ENCODE measurements at places on chromosomes 3 and 15.

- DNase-seq, result no peak
These were observed 41.4 kb upstream of the IL12A start for GRCh38 chr3:159947220-159947619.

- DNase-seq, result peak; percentile 80
These were observed 735.0 kb downstream of the ROBO1 start for GRCh38 chr3:79032686-79033318.

DNA sequence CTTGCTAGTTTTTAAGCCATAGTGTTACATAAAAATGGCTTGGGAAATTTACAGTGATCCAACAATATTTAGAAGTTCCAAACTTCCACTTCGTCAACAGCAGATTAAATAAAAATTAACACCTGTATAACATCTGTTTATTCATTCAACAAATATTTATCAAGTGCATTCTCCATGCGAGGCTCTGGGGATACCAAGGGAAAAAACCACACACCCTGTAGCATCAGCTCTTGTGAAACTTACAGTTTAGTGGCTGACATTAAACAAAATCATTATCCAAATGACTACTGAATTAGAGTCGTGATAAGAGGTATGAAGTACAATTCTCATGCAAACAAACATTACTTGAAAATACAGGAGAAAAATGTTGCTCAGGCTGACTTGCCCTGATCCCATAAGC is 122.9 kb downstream of the DLG1 start:
- no peak for DNase-seq

- no peak for DNase-seq
These were observed 795.6 kb upstream of the CFAP20DC start for GRCh38 chr3:59845386-59845785.

DNA sequence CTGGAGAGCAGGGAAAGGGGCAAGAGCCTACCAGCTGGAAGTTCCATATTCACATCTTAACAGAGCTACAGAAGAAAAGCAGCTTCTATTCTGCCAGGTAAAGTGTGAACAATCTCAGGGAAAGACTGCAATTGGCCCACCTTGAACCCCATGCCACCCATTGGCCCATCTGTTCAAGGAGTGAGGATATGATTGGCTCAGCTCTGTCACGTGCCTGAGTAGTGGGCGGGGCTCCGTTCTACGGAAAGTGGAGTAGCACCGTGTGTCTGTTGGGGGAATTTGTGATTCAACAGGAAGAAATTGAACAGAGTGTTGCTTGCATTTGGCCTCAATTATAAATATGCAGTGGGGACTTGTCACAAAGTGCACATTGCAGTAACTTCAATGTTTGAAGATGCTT is 81.8 kb downstream of the MINAR1 start:
- DNase-seq, result no peak

DNA sequence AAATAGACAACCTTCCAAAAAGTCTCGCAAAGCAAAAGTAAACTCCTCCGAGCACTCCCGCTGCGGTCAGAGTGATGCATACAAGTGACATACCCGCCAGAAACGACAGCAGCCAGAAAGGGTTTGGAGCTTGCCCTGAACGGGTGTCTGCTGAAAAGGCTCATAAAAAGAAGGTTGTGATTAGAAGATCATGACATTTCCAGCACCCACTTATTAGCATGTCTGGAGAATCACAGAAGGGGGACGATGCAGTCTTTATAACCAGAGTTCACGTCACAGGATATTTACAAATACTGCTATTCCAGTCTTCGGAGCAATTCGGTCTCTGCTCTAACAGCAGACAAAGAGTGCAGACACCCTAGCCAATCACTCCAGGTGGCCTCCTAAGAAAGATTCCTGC is 59.1 kb upstream of the FRMD4B start:
- DNase-seq, result peak; percentile 63

- peak; percentile 89 for DNase-seq
These were observed 259.2 kb upstream of the CCDC54 start for GRCh38 chr3:107117922-107118536.

GRCh38 chr3:117350371-117350770 is 640.8 kb downstream of the TUSC7 start:
- DNase-seq, result no peak

DNA sequence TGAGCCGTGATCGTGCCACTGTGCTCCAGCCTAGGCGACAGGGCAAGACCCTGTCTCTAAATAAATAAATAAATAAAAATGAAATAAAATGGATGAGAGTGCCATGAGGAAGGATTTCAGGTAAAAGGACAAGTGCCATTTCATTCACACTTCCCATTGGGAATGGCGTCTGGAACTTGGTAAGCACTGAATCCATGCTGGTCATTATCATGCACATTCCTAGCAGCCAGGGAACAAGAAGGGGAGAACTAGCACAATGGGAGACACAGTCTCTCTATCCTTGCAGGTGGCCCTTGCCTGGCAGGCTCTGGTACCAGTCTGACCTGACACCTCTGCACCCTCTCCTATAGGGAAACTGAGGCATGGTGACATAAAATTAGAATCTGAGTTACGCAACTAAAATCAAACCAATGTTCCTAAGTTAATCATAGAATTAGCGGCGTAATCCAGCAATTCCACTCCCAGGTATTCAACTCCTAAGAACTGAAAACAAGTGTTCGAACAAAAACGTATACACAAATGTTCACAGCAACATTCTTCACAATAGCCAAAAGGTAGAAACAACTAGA is 70.8 kb upstream of the MFGE8 start:
- DNase-seq, result no peak

DNA sequence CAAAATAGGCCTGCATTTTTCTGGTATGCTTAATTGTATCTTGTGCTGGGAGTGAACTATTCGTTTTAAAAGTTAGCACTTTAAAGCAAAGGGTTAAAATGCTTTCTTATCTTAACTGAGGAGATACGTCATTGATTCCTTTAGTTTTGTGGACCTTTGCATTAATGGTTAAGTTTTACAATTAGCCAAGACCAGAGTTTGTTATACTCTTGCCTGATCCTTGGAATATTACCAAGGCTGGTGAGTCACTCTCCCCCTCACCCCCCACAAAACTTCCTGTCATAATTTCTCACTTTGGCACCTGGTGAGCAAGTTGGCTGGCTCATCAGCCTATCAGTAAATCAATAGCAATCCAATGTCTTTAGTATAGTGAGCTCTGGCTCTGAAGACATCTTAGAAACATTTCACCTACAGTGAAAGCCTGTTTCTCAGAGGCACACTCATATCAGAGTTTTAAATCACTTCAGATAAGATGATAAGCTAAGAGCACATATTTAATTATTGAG is 26.7 kb downstream of the SLC2A2 start:
- DNase-seq, result no peak

DNA sequence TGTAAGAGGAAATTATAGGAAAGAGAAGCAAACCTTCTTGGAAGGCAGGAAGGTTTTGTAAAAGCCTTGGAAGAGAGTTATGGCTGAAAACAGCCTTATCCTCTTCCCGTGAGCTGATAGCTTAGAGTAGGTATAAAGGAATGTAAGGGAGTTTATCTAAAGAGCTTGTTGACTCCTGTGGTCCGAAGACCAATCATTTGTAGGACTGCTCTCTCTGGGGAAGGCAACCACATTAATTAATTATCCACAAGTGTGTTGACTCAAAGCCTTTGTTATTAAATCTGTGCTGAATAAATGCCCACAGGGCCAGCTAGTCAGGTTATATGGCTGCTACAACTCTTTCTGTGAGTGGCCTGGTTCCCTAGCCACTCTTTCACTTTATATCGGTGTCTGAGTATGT is 452.1 kb upstream of the RASGRP1 start:
- no peak for DNase-seq

GRCh38 chr3:132963786-132964185 is 74.4 kb upstream of the TMEM108 start:
- DNase-seq, result no peak

DNA sequence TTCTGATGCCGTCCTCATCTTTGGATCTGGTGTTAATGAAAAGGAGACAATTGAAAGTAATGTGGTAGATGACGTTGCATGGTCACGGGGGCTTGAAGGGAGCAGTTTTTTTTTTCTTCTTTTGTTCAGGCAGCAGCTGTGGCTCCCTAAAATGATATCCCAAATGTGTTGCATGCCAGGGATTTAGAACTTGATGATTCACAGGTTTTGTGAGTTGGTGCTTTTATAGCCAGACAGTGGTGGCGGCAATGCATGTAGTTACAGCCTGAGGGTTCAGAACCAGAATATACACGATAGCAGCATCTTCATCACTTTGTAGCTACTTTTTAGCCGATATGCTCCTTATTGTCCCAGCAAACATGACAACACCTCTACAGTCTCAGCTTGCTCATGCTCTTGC is 133.4 kb downstream of the CHST2 start:
- DNase-seq, result no peak
